Lung microvascular endothelial cell (primary cell): ENCODE measurements at places on chromosomes 7 and 10.

- no peak for DNase-seq
Measured at GRCh38 chr7:106853250-106853908, 11.7 kb upstream of the PIK3CG start.

DNA sequence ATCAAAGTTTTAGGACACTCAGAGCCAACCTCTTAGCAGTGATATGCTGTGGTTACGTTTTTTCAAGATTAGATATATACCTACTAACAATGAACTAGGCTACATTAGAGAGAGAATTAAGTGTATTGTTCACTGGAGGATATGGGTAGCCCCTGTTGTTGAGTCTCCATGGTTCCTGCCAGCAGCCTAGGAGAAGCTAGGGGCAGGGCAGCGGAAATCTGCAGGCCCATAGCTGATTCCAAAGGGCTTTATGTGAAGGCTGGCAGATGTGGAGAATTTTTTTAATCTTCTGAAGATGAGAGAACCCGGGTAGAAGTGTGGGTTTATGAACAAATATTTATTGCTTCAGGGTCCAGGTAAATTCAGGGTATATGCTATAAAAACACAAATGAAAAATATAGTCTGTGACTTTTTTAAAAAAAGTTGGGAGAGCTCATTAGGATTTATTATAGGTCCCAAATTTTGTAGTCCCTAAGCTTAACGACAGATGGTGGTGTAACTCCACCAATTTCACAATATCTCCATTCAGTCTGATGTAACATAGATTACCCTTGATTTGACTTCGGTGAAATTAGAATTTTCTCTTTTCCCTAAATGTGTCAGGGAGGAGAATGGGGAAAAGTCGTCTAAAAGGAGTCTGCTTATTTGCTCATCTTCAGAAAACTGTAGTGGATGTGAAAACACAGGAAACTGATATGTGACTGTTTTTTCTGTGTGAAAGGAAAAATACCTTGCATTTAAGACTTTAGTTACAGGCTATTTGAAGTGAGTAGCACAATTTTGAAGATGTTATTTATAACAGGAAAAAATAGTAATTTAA is 163.0 kb upstream of the PPP1R3A start:
- DNase-seq, result peak; percentile 88

GRCh38 chr10:62386356-62387320 is 12.5 kb downstream of the ZNF365 start:
- DNase-seq, result no peak

DNA sequence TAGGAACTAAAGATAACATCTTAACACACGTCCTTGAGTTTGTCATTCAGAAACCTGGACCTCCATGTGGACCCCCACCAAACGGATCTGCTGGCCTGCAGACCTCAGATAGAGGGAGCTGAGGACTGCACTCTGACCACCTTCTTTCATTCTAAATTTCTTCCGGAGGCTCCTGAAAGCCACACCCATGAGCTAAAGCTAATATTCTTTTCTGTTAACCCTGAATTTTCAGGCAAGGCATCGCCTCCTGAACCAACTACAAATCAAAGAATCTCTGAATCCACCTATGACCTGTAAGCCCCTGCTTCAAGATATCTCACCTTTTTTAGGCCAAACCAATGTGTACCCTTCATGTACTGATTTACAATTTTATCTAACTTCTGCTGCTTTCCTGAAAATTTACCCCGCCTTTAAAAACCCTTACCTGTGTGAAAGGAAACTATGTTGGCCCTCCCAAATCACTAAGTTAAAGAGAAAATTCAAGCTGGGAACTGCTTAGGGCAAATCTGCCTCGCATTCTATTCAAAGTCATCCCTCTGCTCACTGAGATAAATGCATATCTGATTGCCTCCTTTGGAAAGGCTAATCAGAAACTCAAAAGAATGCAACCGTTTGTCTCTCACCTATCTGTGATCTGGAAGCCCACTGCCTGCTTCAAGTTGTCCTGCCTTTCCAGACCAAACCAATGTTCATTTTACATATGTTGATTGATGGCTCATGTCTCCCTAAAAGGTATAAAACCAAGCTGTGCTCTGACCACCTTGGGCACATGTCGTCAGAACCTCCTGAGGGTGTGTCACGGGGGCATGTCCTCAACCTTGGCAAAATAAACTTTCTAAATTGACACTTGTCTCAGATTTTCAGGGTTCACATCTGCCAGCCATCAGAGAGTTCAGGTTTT is 7.7 kb upstream of the MSMB start:
- DNase-seq, result no peak

GRCh38 chr10:94320285-94320914 is 42.3 kb downstream of the NOC3L start:
- DNase-seq, result peak; percentile 65

- no peak for DNase-seq
Measured at GRCh38 chr7:127848241-127848640, 183.0 kb downstream of the LRRC4 start.

GRCh38 chr10:132054564-132054963 is 11.2 kb upstream of the JAKMIP3 start:
- no peak for DNase-seq

DNA sequence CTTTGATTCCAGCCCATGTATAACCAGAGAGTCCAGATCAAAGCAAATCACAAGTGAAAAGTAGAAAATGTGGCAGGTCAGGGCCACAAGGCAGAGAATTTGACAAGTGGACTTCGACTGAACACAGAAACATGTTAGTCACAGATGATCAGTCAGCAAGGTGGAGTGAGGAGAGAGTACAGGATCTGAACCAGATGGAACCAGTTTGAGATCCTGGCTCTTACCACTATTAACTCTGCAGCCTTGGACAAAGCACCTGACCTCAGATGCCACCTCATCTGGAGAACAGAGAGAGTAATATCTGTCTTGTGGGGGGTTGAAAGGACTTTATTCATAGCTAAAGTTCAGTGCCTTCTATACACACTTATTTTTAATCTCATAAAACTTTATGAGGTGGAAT is 4.4 kb downstream of the MRLN start:
- DNase-seq, result no peak
